Effector memory CD4-positive, alpha-beta T cell (primary cell): ENCODE measurements at places on chromosomes 3 and 15.

DNA sequence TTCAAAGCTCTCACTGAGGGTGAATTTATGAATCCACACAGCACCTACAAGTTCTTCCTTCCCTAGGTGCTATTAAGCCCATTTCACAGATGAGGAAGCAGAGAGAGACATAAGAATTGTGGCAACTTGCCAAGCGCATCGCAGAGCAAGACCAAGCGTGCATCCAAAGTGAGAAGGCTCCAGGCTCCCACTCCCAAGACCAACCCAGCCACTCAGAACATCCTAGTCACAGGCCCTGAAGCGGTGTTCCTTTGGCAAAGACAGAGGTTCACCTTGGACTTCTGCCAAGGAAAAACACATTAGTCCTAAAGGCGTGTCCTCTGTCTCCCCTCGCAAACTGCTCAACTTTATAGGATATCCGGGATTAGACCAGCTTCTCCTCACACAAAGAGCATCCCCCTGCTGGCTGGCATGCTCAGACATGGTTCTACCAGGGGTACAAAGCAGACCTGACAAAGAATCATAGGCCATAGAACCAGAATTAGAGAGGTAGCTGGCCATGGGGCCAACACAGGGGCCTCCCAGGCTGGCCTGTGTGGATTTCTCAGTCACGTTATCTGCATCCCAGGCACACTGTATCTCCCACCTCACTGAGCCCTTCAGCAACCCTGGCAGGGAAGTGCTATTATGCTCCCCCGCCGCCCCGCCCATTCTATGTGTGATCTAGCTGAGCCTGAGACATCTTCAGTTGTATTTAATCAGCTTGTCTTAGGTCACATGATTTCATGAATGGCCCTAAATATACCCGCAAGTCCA is 160.2 kb downstream of the FOXP1 start:
- no peak overlapping the region for H3K4me3 ChIP-seq
- peak overlapping the region; percentile 37 for H3K27ac ChIP-seq

- H3K36me3 ChIP-seq, result no peaks in the 10 kb centered on the region
- H3K27me3 ChIP-seq, result no peaks in the 10 kb centered on the region
- no peak overlapping the region for H3K4me3 ChIP-seq
- no peaks in the 10 kb centered on the region for H3K4me1 ChIP-seq
Observed at GRCh38 chr15:96702589-96702988, 372.1 kb downstream of the NR2F2 start.

GRCh38 chr3:43366885-43367284 is 80.5 kb downstream of the SNRK start:
- H3K4me3 ChIP-seq, result no peak overlapping the region
- H3K36me3 ChIP-seq, result no peaks in the 10 kb centered on the region
- no peaks in the 10 kb centered on the region for H3K4me1 ChIP-seq
- H3K27ac ChIP-seq, result no peak overlapping the region
- no peak for DNase-seq
- no peaks in the 10 kb centered on the region for H3K27me3 ChIP-seq

- no peaks in the 10 kb centered on the region for H3K27me3 ChIP-seq
- H3K27ac ChIP-seq, result peak overlapping the region; percentile 10
- H3K4me1 ChIP-seq, result peaks cover 17% of the 10 kb centered on the region
Observed at GRCh38 chr3:57803647-57804081, 47.6 kb downstream of the SLMAP start.

DNA sequence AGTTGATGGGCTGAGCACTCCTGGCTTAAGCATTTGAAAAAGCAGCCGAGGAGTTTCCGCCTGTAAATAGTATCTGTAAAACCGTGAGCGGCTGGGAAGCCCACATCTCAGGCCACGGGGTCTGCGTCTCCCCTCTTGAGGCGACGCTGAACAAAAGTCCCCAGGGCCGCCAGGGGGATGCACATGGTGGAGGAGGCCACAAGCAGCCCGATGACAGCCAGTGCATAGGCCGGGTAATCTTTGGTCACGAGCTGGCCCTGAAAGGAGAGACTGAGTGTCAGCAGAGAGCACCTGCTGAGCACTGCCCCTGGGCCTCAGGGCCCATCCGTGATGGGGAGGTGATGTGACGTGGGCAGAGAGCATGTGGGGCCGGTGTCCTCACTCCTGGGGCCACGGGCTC is 37.5 kb downstream of the SLC6A20 start:
- no peaks in the 10 kb centered on the region for H3K27me3 ChIP-seq
- H3K4me3 ChIP-seq, result no peak overlapping the region
- H3K27ac ChIP-seq, result no peak overlapping the region
- DNase-seq, result no peak
- H3K36me3 ChIP-seq, result no peaks in the 10 kb centered on the region

GRCh38 chr15:58528188-58528870 is 96.5 kb downstream of the LIPC start:
- H3K4me1 ChIP-seq, result no peaks in the 10 kb centered on the region
- no peak overlapping the region for H3K27ac ChIP-seq
- no peaks in the 10 kb centered on the region for H3K27me3 ChIP-seq
- H3K4me3 ChIP-seq, result no peak overlapping the region

DNA sequence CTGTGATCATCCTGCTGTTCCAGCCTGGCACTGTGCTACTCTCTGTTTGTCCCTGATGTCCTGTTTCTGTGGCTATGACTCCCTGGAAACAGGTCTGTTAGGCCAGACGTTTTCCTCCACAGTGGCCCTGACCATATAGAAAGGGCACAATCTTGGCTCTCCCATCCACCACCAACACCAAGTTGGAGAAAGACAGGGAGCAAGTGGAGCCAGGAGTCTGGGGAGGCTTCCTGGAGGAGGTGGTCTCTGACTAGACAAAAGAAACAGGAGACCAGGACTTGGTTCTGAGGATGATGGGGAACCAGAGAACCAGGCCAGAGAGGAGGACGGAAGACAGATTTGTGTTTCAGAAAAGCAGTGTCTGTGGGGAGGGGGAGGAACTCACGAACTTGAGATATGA is 49.2 kb upstream of the SMAD6 start:
- no peaks in the 10 kb centered on the region for H3K4me1 ChIP-seq
- no peak overlapping the region for H3K27ac ChIP-seq
- DNase-seq, result no peak
- H3K36me3 ChIP-seq, result no peaks in the 10 kb centered on the region
- H3K27me3 ChIP-seq, result no peaks in the 10 kb centered on the region
- H3K4me3 ChIP-seq, result no peak overlapping the region

GRCh38 chr3:156368189-156368588 is 186.7 kb downstream of the SSR3 start:
- no peak for DNase-seq
- no peak overlapping the region for H3K4me3 ChIP-seq
- no peaks in the 10 kb centered on the region for H3K4me1 ChIP-seq
- H3K27me3 ChIP-seq, result no peaks in the 10 kb centered on the region
- no peak overlapping the region for H3K27ac ChIP-seq

GRCh38 chr3:177824190-177824786 is 627.0 kb upstream of the TBL1XR1 start:
- H3K27ac ChIP-seq, result no peak overlapping the region
- H3K36me3 ChIP-seq, result no peaks in the 10 kb centered on the region
- no peak for DNase-seq
- H3K4me1 ChIP-seq, result no peaks in the 10 kb centered on the region
- H3K27me3 ChIP-seq, result no peaks in the 10 kb centered on the region

DNA sequence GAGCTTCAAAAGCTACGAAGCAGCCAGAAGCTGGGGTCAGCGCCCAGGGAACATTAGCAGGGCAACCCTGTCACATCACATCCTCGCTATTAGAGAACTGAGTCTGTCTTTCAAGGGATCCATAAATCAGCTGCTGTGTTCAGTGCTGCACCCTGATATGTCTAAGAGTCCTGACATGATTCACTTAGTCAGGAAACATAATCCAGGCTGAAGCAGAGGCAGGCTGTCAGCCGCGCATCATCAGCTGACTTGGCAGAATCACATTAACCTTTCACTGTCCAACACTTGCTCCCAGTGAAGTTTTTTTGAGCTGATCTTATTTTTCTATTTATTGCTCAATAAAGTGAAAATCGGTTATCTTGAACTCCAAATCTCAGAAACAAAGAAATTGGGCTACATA is 23.5 kb downstream of the MYH15 start:
- H3K27me3 ChIP-seq, result no peaks in the 10 kb centered on the region
- DNase-seq, result no peak
- H3K36me3 ChIP-seq, result no peaks in the 10 kb centered on the region

DNA sequence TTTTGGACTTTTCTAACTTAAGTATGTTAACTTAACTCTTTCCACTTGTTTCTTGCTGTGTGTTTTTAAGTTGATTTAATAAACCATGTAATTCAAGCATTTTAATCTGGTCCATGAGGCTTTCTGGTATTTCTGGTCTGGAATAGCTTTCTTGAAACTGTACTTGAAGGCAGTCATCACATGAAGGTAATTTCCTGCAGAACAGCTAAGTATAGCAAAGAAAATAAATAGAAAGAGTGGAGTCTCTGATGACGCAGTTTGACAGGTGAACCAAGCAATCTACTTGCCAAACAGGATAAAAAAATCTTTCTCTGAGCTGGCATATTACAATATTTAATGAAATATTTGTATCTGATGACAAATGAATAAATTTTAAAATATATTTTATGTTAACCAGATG is 74.9 kb downstream of the BTLA start:
- H3K27me3 ChIP-seq, result no peaks in the 10 kb centered on the region
- H3K4me1 ChIP-seq, result no peaks in the 10 kb centered on the region
- no peak overlapping the region for H3K27ac ChIP-seq
- H3K36me3 ChIP-seq, result no peaks in the 10 kb centered on the region

DNA sequence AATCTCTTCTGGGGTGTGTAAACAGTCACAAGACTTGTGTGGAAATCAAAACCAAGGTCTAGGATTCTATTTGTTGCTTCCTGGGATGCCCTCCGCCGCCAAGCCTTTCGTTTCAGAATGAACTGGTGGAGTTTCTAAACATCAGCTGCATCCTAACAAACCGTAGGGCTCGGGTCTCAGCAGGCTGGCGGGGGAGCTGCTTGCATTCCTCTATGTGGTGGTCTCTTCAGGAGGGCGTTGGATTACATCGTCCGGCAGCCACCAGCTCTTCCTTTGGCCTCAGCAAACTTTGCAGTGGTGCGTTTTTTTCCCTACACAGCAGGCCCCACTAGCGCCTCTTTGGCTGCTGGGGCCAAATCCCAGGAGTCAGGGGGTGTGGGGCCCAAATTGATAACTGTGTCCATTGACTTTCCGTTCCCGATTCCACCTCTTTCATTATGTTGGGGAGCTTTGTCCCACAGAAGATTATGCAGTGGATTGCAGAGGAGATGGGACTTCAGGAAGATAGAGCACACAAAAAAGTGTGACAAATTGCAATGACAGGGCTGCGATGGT is 390.0 kb upstream of the NR2F2 start:
- no peak for DNase-seq
- no peaks in the 10 kb centered on the region for H3K4me1 ChIP-seq
- no peak overlapping the region for H3K4me3 ChIP-seq

DNA sequence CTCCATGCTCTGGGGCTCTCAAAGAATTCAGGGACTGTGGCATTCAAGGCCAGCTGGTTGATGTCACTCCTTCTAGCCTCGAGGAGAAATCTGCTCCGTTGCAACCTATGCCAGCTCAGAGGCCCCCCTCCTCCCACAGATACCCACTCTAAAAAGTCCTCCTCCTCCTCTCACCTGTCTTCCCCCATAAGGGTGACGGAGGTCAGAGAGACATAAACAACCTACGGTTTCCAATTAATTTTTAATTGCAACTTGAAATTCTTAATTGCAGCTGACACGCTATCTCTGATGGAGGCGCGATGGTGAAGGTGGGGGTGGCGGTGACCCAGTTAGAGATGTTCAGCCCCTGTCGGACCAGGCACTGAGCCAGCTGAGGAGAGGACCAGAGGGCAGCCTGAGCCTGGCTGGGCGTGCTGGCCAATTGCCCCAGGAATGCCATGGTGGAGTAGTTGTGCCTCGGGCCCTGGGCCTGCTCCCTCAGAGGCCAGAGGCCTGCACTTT is 43.2 kb upstream of the INSYN1 start:
- H3K36me3 ChIP-seq, result no peaks in the 10 kb centered on the region
- H3K4me3 ChIP-seq, result no peak overlapping the region
- no peak for DNase-seq
- no peaks in the 10 kb centered on the region for H3K4me1 ChIP-seq
- no peak overlapping the region for H3K27ac ChIP-seq

DNA sequence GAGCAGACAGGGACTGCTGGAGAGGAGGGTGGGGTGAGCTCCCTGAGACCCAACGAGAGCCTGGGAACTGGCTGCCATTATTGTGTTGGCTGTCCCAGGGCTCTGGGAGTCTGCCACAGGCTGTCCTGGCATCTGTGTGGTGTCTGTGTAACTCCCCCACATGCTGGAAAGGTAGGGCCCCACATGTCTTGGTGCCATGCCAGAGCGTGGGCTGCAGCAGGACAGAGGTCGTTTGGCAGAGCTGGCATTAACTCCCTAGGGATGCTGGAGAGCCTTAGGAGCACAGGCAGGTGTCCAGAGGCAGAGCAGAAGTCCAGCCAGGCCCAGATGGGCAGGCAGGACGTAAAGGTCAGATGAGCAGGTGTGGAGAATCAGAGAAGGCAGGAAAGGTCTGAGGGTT is 9.7 kb downstream of the TIMP4 start:
- no peak overlapping the region for H3K4me3 ChIP-seq
- no peaks in the 10 kb centered on the region for H3K36me3 ChIP-seq
- H3K27ac ChIP-seq, result no peak overlapping the region
- H3K27me3 ChIP-seq, result no peaks in the 10 kb centered on the region
- no peak for DNase-seq

DNA sequence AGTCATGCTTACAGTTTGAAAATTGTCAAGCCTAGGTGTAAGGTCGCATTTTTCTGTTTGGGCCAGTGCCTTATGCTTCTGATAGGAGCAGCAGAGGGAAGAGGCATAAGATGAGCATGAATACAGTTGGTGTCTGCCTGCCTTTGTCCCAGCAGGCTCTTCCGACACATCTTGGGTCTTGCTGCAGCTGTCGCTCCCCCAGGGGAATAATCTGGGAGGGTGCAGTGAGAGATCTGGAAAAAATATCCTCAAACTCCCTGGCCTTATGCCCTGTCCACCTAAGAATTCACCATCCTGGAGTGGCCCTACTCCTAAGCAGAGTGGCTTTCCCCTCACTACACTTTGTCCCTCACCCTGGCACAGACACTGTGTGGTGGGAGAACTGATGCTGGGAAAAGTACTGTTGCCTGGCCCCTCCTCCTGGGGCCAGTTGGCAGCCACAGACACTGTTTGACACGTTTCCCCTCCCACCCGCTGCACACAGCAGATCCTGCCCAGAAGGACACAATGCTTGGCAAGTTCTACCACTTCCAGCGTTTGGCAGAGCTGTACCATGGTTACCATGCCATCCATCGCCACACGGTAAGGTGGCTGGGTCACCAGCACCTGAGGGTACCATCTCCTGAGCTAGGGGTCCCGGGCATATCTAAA is 21.1 kb upstream of the RHO start:
- H3K36me3 ChIP-seq, result no peaks in the 10 kb centered on the region
- DNase-seq, result no peak
- H3K27me3 ChIP-seq, result no peaks in the 10 kb centered on the region

GRCh38 chr3:126294211-126294808 is 62.9 kb downstream of the KLF15 start:
- no peak overlapping the region for H3K27ac ChIP-seq
- H3K36me3 ChIP-seq, result no peaks in the 10 kb centered on the region
- no peak for DNase-seq

GRCh38 chr15:63045465-63045840 is 2.9 kb downstream of the TPM1 start:
- H3K4me1 ChIP-seq, result peaks cover 25% of the 10 kb centered on the region
- H3K27me3 ChIP-seq, result peaks cover 45% of the 10 kb centered on the region
- no peak for DNase-seq
- H3K4me3 ChIP-seq, result no peak overlapping the region
- no peak overlapping the region for H3K27ac ChIP-seq
